ENCODE measurements at places on chromosomes 7 and 10. TPM values are rescaled to one million over a fixed set of nuclear protein-coding genes. Genes with fewer than 3 reads are reported as not detected.

GRCh38 chr10:91617072-91617609, 15.7 kb downstream of the PPP1R3C start:
- DNase-seq, result no peak

GRCh38 chr7:133678137-133678814, 425.4 kb downstream of the EXOC4 start:
- DNase-seq, result no peak

VWDE gene
- total RNA-seq, result not detected

- DNase-seq, result no peak
Observed at GRCh38 chr7:118590107-118590506, 365.6 kb downstream of the ANKRD7 start.

All from left ventricle myocardium superior (tissue), 1 donor.